ENCODE measurements at places on chromosomes 6 and 20.

GRCh38 chr6:27757307-27757706 lies 154.9 kb downstream of the OR2B2 start:
- H3K27me3 ChIP-seq, result no peaks in the 10 kb centered on the region
- H3K36me3 ChIP-seq, result no peaks in the 10 kb centered on the region
- peak overlapping the region; percentile 76 for H3K27ac ChIP-seq
- DNase-seq, result no peak
- H3K4me3 ChIP-seq, result peak overlapping the region; percentile 69

GRCh38 chr6:125807293-125807692 lies 16.5 kb downstream of the NCOA7 start:
- no peak overlapping the region for H3K4me3 ChIP-seq
- no peaks in the 10 kb centered on the region for H3K36me3 ChIP-seq
- DNase-seq, result no peak

DNA sequence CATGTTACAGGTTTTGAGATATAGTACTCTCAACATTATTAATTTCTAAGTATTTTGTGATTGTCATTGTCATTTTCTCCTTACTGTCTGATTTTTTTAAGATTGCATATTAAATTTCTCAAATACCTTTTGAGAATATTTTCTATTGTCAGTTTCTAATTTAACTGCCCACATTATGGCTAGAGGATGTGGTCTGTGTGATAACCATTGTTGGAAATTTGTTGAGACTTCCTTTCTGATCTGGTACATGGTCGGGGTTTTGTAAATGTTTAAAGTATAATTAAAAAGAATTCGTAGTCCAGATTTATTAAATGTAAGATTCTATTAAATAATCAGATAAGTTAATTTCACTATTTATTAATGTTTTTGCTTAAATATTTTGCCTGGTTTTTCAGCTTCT lies 60.1 kb downstream of the SLX4IP start:
- no peak for DNase-seq
- H3K36me3 ChIP-seq, result no peaks in the 10 kb centered on the region
- no peaks in the 10 kb centered on the region for H3K27me3 ChIP-seq
- H3K4me1 ChIP-seq, result no peaks in the 10 kb centered on the region
- H3K27ac ChIP-seq, result no peak overlapping the region

GRCh38 chr6:134170844-134171243 lies 118.4 kb upstream of the SLC2A12 start:
- H3K27me3 ChIP-seq, result peaks cover 1% of the 10 kb centered on the region
- H3K36me3 ChIP-seq, result no peaks in the 10 kb centered on the region
- DNase-seq, result no peak
- no peak overlapping the region for H3K27ac ChIP-seq
- no peak overlapping the region for H3K4me3 ChIP-seq

DNA sequence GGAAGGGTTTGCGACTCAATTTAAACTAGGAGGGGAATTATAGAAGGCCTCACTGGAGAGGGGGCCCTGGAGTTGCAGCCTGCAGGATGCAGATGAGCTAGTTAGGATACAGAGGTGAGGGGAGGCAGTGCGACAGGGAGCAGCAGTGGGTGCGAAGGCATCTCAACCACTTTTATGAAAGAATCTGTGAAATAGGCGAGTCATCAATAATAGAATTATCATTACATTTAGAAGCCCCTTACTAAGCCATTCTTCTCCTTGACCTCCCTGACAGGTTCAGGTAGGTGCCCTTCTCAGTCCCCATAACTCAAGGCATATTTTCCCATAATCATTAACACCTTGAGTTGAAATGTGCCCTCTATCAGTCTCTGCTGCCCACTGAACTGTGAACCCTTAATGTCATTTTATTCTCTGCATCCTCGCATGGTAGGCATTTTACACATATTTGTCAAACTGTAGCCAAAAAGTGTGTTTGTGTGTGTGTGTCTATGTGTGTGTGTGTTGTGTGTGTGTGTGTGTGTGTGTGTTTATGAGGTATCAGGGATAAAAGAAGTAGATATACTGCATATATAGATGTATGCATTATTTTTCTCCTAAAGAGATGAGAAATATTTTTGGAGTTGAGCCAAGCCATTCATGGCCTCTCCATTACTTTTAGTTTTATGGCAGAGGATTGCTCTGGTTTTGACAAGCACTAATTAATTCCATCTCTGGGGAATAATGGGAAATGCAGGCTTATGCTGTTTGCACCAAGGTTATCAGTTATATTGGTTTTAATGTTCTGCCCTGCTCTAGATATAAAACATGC lies 898.8 kb downstream of the KIF16B start:
- no peak for DNase-seq
- no peaks in the 10 kb centered on the region for H3K36me3 ChIP-seq
- H3K27ac ChIP-seq, result no peak overlapping the region
- no peak overlapping the region for H3K4me3 ChIP-seq
- no peaks in the 10 kb centered on the region for H3K27me3 ChIP-seq

- peaks cover 11% of the 10 kb centered on the region for H3K4me1 ChIP-seq
- no peak for DNase-seq
- H3K4me3 ChIP-seq, result no peak overlapping the region
- H3K27me3 ChIP-seq, result no peaks in the 10 kb centered on the region
- no peak overlapping the region for H3K27ac ChIP-seq
Observed at GRCh38 chr6:135094403-135094821, 39.8 kb upstream of the HBS1L start.

DNA sequence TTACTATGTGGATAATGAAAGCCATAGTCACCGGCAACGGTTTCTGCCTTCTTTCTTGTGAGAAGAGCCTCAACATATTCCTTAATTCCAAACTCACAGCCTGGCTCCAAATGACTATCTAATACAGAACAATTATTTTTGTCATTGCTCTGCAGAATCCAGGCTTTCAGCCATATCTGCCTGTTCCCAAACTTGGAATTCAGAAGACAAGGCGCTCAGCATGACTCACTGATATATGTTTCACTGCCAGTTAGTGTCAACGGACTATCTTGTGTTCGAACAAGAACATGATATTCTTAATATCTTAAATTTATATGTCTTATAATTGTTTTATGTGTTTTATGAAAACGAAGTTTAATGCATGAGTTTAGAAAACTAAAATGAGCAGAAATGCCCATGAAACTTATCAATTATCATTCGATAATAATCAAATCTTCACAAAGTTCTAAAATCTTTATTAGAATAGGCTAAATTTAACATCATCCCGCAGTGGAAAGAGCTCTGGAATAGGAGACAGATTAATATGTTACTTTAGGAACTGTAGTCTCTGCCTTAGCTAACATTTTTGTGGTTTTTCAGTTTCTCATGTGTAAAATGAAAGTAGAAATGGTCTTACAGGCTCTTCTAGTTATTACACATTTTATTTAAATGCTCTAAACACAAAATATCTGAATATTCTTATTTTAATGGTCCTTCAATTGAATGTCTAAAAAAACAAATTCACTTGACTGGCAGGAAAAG lies 669.3 kb upstream of the GJE1 start:
- H3K27ac ChIP-seq, result no peak overlapping the region
- no peaks in the 10 kb centered on the region for H3K27me3 ChIP-seq
- no peak overlapping the region for H3K4me3 ChIP-seq
- peaks cover 9% of the 10 kb centered on the region for H3K4me1 ChIP-seq

All from GM12878 (cell line).